NCI-H1092 (cell line): ENCODE measurements at places on chromosomes 4 and X.

DNA sequence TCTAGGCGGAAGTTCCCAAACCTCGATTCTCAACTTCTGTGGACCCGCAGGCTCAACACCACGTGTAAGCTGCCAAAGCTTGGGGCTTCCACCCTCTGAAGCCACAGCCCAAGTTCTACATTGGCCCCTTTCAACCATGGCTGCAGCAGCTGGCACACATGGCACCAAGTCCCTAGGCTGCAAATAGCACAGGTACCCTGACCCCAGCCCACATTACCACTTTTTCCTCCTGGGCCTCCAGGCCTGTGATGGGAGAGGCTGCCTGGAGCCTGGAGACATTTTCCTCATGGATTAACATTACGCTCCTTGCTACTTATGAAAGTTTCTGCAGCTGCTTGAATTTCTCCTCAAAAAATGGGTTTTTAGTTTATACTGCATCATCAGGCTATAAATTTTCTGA, 479.5 kb downstream of the PCDH7 start:
- no peak for DNase-seq

DNA sequence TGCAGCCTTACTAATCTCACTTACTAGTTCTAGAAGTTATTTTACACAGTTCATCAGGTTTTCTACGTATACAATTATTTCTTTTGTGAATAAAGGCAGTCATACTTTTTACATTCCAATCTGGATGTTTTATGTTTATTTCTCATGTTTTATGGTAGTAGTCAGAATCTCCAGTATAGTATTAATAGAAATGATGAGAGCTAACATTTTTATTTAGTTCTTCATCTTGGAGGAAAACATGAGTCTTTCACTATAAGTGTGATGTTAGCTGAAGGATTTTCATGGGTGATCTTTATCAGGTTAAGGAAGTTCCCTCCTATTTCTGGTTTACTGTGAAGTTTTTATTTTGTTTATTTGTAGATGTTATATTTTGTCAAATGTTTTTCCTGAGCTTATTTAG, 256.1 kb upstream of the GIMD1 start:
- DNase-seq, result no peak

DNA sequence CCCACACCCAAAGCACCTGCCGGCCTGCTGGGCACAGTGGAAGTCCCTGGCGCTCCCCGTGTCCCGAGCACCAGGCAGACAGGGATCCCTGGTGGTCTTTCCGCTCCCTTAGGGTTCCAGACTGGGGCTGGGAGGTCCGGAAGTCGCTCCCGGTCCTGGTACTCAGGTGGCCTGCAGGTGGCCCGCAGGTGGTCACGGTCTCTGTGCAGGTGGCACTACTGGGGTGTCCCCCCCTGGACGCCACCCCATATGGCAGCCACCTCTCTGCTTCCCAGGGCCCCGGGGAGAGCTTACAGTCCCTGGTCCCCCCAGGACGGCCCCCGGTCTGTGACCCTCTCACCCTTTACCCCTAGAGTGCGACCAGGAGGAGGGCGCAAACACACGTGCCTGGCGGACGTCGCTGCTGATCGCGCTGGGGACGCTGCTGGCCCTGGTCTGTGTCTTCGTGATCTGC, 13.6 kb downstream of the SLC25A6 start:
- DNase-seq, result no peak

- no peak for DNase-seq
Measured at GRCh38 chr4:123749383-123749782, 352.8 kb downstream of the SPRY1 start.

DNA sequence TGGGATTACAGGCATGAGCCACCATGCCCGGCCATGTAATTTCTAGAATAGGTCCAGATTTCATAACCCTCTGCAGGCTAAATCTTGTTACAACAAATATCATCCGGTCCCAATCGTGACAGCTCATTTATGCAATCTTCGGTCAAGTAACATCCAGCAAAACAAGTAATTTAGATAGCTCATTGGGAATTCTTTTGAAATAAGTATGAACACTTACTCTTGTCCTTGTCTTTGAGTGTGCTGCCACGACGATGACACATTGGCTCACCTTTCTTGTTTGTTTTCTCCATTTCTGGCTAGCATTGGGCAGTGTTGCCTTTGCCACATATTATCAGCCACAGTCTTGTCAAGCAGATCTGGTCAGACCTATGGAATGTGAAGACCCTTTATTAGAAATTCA, 92.0 kb downstream of the PHEX start:
- DNase-seq, result no peak

- DNase-seq, result no peak
Measured at GRCh38 chr4:52201715-52202114, 150.6 kb downstream of the SPATA18 start.

- no peak for DNase-seq
Measured at GRCh38 chr4:88225232-88226105, 58.9 kb downstream of the PPM1K start.

DNA sequence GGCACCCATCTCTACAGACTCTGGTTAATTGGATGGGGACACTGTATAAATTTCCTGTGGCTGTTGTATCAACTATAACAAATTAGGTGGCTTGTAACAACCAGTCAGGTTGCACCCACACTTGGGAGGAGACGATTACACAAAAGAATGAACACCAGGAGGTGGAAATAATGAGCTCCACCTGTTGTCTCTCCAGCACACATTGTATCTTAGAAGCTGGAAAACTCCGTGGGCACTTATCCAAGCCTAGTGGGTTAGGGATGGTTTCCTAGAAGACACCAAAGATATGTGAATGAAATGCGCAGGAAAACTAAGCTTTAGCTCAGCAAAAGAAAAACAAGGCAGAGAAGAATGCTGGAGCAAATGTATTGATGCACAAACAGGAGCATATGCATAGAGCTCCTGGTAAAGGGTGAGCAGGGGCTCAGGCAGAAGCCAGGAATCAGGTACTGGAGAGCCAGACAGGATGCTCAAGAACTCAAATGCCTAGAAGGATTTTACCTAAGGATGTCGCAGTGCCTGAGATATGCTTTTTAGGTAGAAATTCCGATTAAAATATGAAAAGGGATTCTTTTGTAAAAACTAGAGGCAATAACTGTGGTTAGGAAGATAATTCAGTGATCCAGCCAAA, 111.7 kb downstream of the GALNTL6 start:
- DNase-seq, result no peak

- DNase-seq, result no peak
Measured at GRCh38 chr4:143362349-143363046, 25.8 kb downstream of the GAB1 start.

DNA sequence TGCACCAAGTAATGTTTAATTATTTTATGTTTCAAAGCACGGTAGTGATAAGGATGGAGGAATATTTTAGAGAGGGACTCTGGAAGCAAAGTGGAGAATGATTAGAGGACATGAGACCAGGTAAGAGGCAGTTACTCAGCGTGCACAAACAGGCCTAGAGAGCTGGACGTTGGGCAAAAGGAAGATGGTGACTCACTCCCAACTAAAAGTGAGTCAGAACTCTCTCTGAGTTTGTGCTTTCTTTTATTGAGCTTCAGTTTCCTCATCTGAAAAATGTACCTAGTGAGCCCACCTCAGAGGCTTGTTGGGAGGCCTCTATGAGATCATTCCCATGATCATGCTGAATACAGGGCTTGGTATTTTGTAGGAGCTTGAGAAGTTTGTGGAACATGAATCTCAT, 1.6 kb upstream of the ZC4H2 start:
- no peak for DNase-seq

GRCh38 chr4:19300213-19300612, 951.5 kb upstream of the SLIT2 start:
- DNase-seq, result no peak

DNA sequence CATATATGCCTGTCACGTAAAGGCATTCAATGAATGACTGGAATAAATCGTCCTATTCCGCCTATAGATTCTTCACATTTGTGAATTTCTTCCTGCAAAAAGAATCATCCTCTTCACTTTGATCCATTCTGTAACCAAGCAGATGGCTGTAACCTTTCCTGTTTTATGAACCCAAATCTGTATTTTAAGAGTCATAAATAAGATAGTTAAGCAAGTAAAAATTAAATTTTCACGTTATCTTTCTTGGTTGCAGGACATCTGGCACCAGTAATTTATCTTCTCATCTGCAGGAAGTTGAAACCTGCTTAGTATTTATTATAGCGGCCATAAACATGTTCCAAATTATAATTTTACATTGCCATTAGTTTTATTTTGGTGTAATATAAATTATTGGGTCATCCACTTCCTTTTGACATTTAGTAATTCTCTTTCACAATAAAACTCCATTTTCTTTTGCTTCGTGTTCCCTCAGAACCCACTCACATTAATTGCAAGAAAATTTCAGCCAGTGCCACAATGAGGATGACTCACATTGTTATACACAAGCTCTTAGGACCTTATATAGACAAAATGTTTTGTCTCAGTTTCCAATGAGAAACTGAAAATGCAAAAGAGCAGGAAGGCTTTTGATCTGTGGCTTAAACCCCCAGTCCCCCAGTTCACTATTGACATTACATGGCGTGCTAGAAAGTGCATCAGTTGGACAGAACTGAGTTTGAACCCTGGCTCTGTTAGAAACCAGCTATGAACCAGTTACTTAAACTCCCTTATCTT, 51.1 kb downstream of the TMEM156 start:
- DNase-seq, result no peak

GRCh38 chrX:39418731-39419638, 617.7 kb downstream of the MID1IP1 start:
- DNase-seq, result peak; percentile 48

DNA sequence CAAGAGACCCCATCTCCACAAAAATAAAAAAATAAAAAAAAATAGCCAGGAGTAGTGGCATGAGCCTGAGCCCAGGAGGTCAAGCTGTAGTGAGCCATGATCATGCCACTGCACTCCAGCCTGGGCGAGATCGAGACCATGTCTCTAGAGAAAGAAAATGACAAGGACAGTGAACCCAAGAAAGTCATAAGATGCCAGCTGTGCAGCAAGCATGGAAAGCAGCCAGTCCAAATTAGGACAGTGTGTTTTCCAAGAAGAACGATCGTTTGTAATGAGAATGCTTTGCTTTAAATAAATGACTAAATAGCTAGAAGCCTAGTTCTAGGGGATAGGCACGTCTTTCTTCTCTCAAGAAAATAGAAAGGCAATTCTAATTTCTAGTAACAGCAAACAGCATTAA, 58.4 kb upstream of the MSANTD1 start:
- no peak for DNase-seq

- no peak for DNase-seq
Measured at GRCh38 chr4:27966664-27967063, 1106.0 kb downstream of the STIM2 start.

DNA sequence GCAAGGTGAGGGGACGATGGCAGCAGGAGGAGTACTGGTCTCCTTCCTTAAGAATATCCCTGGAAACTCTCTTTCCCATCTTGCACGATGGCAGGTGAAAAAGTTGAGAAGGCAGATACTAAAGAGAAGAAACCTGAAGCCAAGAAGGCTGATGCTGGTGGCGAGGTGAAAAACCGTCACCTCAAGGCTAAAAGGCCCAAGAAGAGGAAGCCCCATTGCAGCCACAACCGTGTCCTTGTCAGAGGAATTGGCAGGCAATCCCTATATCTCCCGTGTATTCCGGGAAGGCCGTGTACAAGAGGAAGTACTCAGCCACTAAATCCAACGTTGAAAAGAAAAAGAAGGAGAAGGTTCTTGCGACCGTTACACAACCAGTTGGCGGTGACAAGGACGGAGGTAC, 40.0 kb downstream of the CRLF2 start:
- no peak for DNase-seq

DNA sequence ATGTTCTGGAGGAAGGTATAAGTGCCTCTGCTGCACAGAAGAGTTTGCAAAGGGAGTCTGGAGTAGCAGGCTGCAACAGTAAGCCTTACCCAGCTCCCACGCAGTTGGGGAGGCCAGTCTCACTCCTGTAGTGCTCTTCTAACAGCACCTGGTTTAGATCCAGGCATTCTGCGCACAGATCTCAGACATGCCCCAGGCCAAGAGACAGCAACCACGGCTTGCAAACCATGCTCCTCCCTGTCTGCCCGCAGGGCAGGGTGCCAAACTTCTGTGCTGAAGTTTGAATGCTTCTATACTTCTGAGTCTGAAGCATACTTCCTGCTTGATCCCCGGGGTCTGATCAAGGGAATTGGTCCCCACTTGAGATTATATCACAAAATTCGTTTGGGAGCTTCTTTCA, 106.3 kb downstream of the LINC00632 start:
- DNase-seq, result no peak

DNA sequence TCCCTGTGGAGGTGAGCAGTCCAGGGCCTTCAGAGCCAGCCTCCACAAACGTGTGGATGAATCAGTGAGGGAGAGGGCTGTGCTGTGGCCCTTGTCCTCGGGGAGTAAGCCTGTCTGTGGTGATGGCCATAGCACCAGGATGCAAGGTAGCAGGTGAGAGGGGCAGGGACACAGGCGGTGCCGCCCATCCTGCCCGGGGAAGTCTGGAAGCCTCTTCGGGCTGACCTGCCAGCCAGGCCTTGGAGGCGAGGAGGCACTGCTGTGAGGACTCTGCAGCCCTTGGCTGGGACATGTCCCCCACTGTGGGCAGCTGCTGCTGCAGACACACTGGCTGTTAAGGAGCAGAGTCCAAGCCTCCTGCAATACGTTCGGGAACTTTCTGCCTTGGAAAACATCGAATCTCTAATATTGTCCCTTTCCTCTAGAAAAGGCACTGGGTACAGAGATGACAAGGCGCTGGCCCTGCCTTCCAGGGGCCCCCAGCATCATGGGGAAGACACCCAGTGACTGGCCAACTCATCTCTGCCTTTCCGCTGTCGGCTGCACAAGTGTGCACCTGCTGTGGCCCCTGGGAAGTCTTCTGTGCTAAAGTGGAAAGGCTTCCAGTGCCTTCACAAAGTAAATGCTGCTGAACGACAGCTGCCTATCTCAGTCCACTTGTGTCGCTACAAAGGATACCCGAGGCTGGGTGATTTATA, 101.4 kb downstream of the ADRA2C start:
- DNase-seq, result no peak

DNA sequence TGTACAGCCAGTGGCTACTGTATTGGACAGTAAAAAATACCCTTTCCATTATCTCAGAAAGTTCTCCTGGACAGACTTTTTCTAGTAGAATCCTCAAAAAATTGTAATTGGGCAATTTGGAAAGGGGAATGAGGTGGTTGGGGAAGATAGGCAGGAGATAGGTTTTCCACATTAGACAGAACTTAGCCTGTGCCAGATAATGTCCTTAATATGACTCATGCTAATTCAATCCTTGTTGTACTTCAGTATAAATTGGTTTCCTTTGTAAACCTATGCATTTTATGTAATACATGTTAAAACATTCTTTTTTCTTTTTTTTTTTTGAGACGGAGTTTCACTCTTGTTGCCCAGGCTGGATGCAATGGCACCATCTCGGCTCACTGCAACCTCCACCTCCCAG, 8.9 kb downstream of the EIF4E start:
- no peak for DNase-seq
